ENCODE measurements at places on chromosomes 11 and 22.
A peak's percentile ranks its signal among the peaks of the same experiment; 100 is the strongest.

DNA sequence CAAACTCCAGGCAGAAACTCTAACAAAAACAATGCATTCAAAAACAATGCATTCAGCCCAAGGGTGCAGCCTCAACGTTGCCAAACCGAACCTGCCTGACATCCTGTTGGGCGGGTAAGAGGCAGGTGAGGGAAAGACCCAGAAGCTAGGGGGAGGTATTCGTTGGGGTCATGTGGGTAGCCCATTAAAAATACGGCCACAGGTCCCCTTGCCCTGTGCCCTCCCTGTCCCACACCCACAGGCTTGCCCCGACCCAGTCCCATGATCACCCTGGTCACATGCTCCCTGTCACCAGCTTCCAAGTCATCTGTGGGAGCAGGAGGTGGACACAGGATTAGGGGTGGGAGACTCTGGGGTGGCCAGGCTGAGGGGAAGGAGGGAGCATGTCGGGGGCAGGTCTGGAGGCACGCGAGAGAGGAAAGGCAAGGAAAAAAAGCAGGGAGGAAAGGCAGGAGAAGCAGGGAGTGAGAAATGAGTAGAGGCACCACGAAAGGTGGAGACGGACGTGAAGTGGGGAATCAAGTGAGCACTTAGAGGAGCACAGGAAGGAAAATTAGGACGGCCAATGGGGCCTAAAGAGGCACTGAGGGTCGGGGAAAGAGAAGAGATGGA lies 683 bp downstream of the PLA2G6 start:
- no peak for DNase-seq

GRCh38 chr11:61028135-61028729 lies 56.8 kb downstream of the CD6 start:
- peak; percentile 64 for DNase-seq

GRCh38 chr11:15189641-15190365 lies 75.1 kb downstream of the INSC start:
- DNase-seq = no peak

- DNase-seq = no peak
Observed at GRCh38 chr11:124807660-124808270, 7.6 kb upstream of the MSANTD2 start.

GRCh38 chr11:73347067-73347466 lies 29.1 kb upstream of the RELT start:
- DNase-seq = no peak

DNA sequence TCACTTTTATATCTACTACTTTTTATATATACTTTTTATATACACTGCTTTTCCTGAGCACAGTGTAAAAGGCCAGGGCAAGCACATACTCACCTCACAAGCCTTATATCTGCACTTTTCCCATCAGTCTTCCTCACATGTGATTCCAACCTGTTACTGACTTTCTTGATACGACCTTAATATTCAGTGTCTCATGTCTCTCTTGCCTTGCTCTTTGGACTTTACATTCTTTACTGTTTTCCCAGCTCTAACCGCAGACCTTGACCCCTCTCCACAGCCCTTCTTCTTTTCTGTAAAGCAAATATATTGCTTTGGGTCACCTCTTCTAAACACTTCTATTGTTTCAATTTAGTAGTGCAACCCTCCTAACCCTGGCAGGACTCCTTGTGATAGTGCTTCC lies 353.1 kb upstream of the ANO5 start:
- no peak for DNase-seq

All from activated T-cell treated with anti-CD3 and anti-CD28 coated beads for 4 hours (primary cell).